ENCODE measurements at places on chromosomes 5 and 9.

DNA sequence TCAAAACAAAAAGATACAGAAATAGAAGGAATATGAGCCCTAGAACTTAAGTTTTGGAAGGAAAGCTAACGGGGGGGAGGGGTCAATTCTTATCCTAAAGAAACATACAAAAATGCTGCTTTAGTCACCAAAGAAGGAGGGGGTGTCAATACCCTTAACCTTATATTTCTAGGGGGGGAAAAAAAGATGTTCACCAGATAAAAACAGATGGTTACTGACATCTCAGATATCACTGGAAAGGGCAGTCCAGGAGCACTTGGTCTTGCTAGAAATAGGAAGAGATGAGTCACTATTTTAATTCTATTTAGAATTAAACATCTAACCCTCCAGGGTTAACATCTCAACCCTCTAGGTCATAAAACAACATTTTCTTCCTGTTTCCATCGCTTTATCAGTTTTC is 1.7 kb downstream of the DIAPH1 start:
- no peak for DNase-seq

DNA sequence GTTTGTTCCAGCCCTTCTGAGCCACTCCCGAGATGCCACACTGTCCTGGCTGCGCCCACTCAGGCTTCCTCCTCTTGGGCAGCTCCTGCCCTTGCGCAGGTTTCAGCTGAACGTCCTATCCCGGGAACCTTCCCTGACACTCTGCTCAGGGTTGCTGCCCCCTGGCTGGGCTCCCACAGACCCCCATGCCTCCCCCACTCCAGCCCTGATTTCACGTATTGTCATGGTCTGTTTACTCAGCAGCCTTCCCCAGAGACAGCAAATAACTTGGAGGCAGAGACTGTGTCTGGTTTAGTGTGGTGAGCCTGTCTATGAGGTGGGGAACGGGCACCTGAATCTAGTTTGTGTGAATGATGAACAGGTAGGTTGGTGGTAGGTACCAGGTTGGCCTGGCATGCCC is 40.4 kb downstream of the LMX1B start:
- no peak for DNase-seq

- no peak for DNase-seq
Measured at GRCh38 chr9:71692337-71692736, 76.0 kb downstream of the CEMIP2 start.

GRCh38 chr5:88671505-88672499 is 211.2 kb downstream of the MEF2C start:
- no peak for DNase-seq

GRCh38 chr5:158349987-158350386 is 491.0 kb upstream of the CLINT1 start:
- DNase-seq: no peak

GRCh38 chr5:51487952-51488351 is 104.7 kb downstream of the ISL1 start:
- no peak for DNase-seq

DNA sequence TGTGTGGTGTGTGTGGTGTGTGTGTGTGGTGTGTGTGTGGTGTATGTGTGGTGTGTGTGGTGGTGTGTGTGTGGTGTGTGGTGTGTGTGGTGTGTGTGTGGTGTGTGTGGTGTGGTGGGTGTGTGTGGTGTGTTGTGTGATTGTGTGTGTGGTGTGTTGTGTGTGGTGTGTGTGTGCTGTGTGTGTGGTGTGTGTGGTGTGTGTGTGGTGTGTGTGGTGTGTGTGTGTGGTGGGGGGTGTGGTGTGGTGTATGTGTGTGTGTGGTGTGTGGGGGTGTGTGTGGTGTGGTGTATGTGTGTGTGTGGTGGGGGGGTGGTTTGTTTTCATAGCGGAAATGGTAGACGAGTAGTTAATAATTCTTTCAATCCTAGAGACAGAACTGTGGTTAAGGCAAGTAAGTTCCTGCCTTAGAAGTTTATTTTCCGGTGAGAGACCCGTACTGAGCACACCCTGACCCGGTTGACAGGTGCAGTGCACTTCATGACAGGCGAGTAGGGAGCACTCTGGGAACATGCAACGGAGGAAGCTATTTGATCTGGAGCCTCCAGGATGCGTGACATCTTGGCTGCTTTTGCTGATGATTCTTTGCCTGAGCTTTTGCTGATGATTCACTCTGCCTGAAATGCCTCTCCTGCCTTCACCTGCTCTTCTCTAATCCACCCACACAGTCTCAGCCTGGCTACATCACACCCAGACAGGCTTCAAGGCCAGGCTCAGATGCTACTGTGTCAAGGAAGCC is 21.7 kb upstream of the FAT2 start:
- no peak for DNase-seq

- no peak for DNase-seq
Measured at GRCh38 chr9:108272349-108272899, 583.4 kb downstream of the ACTL7B start.

DNA sequence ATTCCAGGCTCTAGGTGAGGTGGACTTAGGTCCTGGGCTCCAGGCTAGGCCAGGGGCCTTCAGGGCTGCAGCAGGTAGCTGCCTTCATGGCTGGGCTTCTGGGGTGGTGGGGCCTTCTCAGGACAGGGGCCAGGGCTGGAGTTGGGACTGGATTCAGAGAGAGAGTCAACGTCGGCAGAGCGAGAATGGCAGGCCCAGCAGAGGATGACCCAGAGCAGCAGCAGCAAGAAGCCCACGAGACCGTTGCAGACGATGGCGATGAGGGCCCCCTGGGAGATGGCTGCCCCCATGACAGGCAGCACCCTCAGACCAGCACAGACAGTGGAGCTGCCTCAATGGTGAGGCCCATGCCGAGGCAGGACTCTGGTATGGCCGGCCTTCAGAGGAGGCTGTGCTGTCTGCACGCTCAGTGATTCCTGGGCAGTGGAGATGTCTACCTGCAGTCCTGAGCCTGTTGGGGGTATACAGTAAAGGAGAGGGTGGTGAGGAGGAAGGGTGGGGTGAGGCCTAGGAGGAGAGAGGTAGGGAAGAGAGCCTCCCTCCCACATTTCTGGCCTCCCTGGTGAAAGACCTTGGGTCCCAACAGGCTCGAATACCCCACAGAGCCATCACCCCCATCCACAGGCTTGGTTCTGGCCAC is 1.3 kb downstream of the ENHO start:
- DNase-seq: no peak

- no peak for DNase-seq
Measured at GRCh38 chr5:129687941-129688340, 60.0 kb upstream of the MINAR2 start.

DNA sequence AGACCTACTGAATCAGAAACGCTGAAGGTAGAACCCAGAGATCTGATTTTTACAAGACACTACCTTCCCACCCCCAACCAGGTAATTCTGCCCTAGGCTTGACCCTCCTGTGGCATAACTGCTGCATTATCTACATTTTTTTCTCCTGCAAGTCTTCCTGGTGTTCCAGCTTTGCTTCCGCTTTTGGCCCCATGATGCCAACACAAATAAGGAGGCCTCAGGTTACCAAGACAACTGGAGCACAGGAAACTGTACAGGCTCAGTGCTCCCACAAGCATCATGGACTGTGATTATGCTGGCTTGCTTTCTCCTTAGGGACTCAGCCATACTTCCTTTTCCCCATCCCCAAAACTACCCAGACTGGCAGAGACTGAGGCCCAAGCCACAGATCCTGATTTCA is 6.6 kb upstream of the MSMP start:
- DNase-seq: no peak

DNA sequence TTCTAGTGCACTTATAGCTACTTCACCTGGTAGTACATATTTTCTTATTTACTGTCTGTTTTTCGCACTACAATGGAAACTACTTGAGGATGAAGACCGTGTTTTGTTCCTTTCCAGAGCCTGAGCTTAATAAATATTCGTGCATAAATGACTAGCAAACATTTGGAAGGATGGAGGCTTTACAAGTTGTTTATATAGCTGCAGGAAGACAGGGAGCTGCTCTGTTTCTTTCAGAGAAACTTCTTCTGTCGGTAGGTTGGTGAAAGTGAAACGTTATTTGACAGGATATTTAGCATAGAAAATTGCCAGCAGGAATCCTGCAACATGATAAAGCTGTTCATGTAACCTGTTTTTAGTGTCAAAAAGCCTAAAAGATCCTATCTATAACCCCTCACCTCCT is 210.6 kb downstream of the PCSK5 start:
- DNase-seq: no peak

DNA sequence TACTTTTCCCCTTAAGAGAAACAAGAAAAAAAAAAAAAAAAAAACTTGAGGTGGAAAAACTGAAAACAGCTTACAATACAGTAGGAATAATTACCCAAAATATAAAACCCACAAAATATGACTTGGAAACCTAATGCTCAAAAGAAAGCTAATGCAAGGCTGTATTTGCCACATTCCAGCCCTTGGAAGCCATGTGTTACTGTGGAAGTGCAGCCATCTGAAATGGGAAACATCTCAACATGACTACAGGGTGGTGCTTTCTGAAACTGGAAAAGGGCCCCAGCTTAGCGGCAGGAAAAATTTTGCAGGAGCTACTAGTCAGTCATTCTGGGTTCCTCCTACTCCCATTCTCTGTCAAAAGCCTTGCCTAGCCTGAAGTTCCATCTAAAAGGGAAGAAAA is 20.4 kb downstream of the CDK5RAP2 start:
- DNase-seq: no peak

- DNase-seq: no peak
Measured at GRCh38 chr9:4537581-4537980, 47.3 kb downstream of the SLC1A1 start.

DNA sequence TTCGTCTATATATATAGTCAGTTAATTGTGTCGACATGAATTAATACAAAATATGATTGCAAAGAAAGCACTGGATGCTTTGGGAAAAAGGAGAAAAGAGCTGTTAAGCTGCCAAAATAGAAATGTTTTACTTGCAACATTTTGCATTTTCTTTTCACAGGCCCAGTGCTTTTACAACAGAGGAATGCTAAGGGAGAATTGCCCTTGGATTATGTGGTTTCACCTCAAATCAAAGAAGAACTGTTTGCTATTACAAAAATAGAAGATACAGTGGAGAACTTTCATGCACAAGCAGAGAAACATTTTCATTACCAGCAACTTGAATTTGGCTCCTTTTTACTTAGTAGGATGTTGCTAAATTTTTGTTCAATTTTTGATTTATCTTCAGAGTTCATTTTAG is 76.2 kb downstream of the SLF1 start:
- no peak for DNase-seq

DNA sequence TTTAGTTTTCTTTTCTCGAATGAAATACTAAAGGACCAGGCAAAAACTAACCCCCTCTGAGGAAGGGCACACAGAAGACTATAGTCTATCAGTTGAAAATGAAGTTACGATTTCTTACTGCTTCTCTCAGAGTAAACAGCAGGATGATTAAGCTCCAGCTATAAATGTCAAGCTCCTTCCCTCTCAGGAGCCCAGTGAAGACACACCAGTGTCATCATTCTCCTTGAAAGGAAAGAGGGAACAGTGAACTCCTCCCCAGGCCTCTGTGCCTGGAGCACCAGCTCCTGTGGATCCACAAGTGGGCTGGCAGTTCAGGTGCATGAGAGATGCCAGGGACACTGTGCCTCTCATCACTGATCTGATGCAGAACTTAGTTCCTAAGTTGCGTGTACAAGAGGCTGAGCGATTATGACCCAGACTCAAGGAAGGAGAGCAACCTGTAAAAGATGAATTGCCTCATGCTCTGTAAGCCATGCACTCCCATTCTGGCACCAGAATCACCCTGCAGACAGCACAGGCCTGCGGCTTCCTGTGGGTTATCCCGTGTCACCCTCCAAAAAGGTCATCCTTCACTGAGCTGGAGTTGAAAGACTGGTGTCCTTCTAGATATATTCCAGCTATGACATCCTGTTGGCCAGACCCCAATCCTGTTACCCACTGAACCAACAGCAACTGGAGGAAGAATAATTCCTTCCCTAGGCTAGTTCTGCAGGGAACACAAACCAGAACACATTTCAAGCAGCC is 394.0 kb downstream of the SEMA5A start:
- no peak for DNase-seq

- DNase-seq: no peak
Measured at GRCh38 chr5:122362361-122362760, 50.3 kb downstream of the SNCAIP start.

DNA sequence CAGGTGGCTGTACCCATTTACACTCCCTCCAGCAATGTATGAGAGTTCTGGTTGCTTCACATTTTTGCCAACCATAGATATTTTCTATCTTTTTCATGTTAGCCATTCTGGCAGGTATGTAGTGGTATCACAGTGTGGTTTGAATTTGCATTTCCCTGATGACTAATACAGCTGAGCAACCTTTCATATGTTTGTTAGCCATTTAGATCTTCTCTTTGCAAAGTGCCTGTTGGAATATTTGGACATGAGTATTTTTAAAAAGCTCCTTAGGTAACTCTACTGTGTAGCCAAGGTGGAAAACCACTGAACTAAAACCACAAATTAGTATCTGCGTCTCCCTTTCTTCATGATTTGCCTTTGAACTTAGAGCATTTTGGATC is 31.9 kb downstream of the IRF1 start:
- no peak for DNase-seq

DNA sequence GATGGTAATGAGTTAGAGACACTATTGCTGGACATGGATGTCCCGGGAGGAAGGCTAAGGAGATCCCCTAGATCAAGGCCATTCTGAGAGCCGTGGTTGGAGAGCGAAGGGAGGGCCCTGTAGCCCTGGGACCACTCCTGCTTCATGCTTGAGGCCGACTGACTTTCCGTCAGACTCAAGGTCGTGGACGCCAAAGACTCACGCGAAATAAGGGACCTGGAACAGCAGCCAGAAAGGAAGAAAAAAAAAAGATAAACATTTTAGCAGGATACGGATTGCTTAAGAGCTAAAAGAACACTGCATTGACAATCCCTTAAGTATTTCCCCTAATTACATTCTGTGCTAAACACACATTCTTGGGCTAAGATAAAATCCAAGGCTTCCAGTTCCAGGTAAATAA is 181.2 kb downstream of the GLIS3 start:
- no peak for DNase-seq

DNA sequence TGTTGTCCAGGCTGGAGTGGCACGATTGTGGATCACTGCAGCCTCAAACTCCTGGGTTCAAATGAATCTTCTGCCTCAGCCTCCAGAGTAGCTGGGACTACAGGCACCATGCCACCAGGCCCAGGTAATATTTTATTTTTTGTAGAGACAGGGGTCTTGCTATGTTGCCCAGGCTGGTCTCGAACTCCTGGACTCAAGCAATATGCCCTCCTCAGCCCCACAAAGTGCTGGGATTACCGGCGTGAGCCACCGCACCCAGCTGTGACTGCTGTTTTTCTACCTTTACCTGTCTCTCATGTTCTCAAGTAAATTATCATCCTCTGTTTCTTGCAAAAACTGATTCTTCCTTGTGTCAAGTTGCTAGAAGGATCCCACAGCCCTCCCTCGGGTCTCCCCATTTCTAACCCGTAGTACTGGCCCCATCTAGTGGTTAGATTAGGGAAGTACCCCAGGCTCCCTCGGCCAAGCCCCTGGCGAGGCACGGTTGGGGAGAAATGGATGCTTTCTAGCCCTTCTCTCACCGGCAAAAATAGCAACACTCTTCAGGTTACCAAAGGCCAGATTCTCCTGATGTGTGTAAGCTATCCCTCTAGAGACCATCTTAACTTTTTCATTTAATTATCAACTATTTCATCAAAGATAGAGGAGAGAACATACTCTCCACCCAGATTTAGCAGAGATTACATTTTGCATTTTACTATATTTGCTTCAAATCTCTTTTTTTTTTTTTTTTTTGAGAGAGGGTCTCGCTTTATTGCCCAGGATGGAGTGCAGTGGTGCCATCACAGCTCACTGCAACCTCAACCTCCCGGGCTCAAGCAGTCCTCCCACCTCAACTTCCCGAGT is 19.2 kb upstream of the TOR1B start:
- DNase-seq: peak; percentile 54

Data from stimulated activated CD8-positive, alpha-beta memory T cell treated with anti-CD3 and anti-CD28 coated beads, Interleukin-12 subunit alpha, Interleukin-12 subunit beta, amount 100 ng/mL, for 1 hour (primary cell).